ENCODE measurements at places on chromosomes 11 and 22.
A peak's percentile ranks its signal among the peaks of the same experiment; 100 is the strongest.

DNA sequence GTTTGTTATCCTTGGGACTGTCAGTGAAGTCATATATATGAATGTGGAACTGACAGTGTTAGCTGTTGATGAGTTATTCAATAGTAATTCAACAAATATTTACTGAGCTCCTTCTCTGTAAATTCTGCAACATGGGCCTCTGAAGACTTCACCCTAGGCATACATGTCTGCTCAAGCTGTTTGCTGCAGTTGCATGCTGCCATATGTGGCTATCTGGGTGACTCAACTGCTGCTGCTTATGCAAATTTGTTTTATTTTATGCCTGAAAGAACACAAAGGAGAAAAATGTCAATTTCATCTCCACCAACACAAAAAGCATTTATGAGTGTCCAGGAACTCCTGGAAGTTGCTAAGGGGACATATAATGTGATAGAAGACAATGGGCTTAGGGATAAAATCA lies 417.6 kb downstream of the AASDHPPT start:
- no peak for DNase-seq

GRCh38 chr11:93843906-93844305 lies 6.5 kb downstream of the VSTM5 start:
- DNase-seq: no peak

DNA sequence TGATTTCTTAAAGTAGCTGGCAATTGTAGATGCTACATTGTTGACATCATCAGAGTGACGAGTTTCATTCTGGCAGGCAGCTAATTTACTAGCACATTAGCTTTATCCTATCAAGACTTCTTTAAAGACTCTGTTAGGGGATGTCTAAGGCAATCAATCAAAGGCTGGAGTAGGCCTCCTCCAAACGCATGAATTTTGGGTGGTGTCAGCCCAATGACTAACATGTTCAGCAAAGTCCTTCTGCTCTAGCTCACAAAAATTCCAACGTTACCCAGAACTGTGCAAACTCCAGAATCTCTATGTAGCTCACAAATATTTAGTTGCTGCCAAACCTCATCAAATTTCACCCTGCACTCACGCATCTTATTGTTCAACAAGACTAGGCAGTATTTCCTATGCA lies 395.6 kb downstream of the DLG2 start:
- DNase-seq: no peak

DNA sequence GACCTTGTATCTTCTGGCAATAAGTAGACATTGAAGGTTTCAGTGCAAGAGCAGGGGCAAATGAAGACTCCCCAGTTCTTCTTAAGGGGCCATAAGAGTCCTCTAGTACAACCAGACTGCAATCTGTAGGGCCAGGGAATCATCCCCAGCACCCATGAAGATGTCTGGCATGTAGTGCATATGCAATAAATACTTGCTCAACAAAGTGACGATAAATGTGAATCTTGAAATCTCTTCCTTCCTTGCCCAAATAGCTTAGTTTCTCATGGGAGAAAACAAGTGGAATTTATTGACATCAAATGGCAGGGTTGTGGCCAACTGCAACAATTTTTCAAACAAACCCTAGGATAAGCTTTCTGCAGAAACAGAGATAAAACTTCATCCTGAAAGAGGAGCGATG lies 107.6 kb downstream of the ABTB2 start:
- DNase-seq: no peak

- no peak for DNase-seq
These were observed 81.9 kb upstream of the CRTAM start for GRCh38 chr11:122756417-122756816.

- no peak for DNase-seq
These were observed 23.7 kb upstream of the CBX7 start for GRCh38 chr22:39176143-39176713.

- DNase-seq: no peak
These were observed 5.2 kb downstream of the LGR4 start for GRCh38 chr11:27467181-27467913.

DNA sequence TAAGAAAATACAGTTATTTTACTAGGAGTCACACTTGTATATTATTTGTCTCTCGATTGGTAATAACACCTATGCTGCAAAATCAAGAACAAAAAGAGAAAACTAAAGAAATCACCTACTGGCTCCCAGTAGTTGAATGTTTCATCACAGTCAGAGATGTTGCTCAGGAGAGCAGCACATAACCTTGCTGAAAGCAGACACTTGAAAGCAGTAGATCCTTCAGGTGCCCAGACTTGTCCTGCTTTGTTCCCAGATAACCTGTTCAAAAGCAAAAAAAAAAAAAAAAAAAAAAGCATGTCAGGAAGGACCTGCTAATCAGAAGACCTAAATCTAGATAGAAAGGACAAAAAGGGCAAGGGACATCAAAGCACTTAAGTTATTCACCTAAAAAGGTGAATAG lies 1.3 kb downstream of the ALG9 start:
- no peak for DNase-seq

GRCh38 chr22:45237065-45237990 lies 3.4 kb downstream of the KIAA0930 start:
- no peak for DNase-seq

GRCh38 chr11:20042811-20043341 lies 117.4 kb downstream of the DBX1 start:
- DNase-seq: no peak

GRCh38 chr22:18976197-18976751 lies 40.2 kb upstream of the PRODH start:
- no peak for DNase-seq

DNA sequence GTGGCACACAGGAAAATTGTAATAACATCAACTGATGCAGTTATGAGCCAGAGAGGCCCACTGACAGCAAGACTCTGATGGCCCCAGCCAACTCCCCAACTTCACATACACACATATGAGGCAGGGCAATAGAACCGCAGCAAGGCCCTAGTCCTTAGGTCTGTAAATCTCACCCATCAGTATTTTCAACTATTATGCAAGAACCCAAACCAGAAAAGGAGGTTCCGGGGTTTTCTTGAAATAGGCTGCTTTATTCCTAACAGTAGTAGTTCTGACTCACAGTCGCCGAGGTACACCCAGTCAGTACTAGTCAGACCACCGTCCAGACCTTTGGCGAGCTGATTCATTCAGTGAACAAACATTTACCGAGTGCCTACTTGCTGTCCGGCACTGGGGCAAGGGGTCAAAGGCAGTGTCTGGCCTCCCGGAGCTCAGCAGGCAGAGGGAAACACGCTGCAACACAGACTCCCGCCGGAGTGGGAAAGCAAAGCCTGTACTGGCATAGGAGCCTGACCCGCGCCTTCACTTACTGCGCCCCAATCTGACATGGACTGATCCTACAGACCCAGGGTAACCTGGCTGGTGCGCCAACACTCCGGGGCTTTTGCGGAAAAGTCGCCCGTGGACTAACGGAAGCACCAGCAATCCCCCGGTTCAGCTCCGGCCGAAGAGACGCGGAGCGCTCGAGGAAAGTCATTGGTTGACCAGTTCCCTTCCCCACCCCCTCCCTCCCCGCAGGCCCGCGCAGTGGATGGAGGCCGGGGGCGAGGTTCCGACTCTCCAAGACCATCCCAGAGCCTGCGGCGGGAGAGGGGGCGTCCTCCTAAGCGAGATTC lies 1.3 kb downstream of the PLEKHA7 start:
- no peak for DNase-seq

- no peak for DNase-seq
These were observed 150.5 kb downstream of the FEZ1 start for GRCh38 chr11:125345421-125346178.

DNA sequence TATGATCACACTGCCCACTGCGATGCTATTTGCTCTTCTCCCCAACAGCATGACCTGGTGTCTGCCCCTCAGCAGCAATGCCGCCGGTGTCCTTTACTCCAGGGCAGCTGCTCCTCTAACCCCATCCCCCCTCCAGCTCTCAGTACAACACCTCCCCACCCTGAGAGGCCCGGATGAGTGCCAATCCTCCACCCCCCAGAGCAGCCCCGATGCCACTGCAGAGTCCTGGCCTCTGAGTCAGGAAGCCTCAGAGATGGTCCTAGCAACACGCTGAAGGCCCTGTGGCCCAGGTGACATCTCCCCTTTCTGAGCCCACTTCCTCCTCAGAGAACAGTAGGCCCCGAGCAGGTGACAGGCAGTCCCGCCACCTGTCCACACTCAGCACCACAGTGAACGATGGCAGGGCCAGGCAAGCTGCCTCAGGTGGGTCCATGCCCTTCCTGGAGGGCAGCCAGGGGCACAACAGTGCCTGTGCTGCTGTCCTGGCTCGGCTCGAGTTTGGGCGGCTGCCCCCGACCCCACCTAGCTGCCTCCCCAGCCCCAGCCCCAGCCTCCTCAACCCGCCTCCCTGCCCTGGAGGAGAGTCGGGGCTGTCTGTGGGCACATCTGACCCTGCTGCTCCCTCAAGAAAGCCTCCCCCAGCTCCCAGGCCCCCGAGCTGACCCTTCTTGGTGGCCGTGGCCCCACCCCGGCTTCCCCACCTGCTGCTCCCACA lies 3.9 kb upstream of the NDUFS8 start:
- no peak for DNase-seq

DNA sequence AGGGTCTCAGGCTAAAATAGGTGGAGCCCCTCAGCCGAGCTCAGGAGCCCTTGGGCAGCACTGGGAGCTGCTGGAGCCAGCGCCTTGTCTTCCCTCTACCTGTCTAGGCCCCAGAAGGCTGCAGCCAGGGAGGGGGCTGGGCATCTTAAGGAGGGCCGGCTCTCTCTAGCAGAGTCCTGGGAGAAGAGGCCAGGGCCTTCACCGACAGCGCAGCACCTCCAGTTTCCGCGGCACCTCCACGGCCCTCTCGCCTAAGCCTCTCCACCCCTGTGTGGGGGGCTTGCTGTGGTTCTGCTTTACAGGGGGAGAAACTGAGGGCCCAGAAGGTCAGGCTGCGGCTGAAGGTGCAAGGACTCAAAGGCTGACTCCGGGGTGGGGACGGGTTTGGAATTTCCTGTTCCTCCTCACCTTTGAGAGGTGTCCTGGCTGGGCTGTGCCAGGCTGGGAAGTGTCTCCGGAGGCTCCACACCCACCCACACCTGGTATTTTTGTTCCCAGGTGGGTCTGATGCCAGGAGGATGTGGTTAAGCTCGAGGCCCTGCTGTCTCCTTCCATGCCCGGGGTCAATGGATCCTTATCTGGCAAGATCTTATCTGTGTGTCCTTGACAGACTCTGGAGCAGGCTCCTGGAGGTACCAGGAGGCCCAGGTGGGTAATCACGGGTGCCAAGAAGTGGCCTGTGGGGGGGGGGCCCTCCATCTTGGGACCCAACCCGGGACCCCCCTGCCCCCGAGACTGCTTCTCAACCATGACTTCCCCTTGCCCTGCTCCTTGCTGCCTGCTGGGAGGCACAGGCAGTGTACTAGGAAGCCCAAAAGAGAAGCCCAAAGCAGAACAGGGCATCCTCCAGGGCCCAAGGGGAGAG lies 95.3 kb upstream of the FGF3 start:
- DNase-seq: no peak

- DNase-seq: no peak
These were observed 153.3 kb downstream of the SWAP70 start for GRCh38 chr11:9817191-9817590.

DNA sequence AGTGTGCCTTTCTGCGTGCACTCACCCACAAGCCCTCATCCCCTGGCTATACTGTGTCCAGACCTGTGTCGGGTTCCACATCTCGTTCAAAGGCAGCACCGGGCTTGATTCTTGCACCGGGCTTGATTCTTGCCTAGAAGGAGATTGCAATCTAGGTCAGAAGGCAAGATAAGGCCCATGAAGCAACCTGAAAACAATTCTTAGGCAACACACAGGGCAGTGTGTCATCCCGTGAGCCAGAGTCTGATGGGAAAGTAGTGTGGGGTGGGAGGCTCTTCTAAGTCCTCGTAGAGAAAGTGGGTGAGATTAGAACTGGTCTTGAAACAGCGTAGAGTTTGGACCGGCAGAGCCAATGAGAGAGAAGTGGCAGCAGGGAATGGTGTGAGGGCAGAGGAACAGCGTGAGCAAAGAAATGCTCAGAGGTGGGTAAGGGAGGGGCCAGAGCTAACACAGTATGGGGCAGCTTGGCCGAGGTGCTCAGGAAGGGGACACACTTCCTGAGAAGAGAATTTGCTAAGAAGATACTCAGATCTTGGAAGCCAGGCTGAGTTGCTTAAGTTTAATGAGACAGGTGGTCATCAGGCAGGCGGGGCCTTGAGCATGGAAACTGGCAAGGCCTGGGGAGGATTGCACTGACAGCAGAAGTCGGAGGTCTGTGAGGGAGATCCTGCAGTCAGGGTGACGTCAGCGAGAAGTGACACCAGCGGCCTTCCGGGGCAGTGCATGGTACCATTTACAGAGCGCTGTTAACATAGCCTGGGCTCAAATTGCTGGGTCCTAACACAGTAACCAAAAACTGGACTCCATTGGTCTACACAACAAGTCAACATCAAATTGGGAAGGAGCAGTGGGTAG lies 40.7 kb upstream of the DKK3 start:
- no peak for DNase-seq

DNA sequence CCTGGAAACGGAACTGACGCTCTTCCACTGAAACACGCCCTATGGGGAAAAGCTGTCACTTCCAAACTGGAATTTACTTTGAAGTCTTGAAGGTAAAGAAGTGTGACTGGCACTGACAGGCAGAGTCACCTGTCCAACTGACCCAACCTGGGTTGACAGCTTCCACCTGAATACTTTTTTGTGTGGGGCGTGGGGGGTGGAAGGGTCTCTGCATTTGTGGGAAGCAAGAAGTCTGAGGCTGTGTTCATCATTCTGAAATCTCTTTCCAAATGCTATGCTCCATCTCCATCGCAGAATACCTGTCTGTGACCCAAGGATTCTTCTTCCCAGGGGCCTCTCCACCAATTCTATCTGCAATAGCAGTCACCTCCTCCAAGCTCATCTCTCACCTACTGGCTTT lies 7.8 kb downstream of the IFT27 start:
- no peak for DNase-seq

GRCh38 chr11:130031945-130032344 lies 29.3 kb upstream of the PRDM10 start:
- DNase-seq: no peak

DNA sequence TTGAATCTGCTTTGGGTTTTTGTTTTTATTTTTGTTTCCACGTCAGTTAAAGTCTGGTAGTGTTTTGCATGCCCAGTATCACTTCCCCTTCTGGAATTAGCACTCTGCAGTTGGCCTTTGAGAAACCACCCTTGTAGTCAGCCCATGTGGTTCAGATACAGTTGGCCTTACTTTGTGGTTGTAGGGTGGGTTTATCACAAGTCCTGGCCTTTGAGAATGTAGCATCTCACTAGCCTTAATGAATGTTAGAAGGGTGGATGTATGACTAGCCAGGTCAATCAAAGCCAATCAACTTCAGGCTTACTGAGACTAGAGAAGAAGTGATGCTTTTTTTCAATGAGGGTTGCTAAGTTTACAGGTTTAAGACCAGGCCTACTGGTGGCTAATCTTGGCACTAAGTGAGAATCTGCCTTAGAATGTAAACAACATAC lies 19.8 kb downstream of the ARL14EP start:
- peak; percentile 96 for DNase-seq

DNA sequence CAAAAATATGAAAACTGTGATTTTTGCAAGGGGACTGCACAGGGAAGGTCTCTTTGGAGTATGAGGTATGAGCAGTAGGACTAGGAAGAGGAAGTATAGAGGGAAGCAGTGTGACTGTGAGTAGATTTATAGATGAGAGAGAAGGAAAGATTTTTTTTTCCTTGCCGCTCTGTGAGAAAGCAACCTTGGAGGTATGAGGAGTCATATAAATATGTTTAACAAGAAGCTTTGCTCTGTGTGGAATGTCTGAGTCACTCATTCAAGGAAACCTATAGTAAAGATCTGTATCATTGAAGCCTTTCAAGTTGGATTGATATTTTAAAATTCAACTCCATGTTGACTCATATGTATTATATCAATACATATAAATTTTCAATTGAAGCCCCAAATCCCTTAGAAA lies 26.2 kb downstream of the DNHD1 start:
- no peak for DNase-seq

GRCh38 chr11:75814363-75814676 lies 690 bp upstream of the UVRAG start:
- DNase-seq: no peak

GRCh38 chr11:41660585-41660984 lies 201.1 kb upstream of the LRRC4C start:
- no peak for DNase-seq
